ENCODE measurements at places on chromosomes 11 and 22.
A peak's percentile ranks its signal among the peaks of the same experiment; 100 is the strongest.

- no peak for DNase-seq
Measured at GRCh38 chr22:33110562-33111163, 52.5 kb upstream of the SYN3 start.

- no peak for DNase-seq
Measured at GRCh38 chr22:19805821-19806212, 45.2 kb downstream of the TBX1 start.

GRCh38 chr11:77775936-77776335 lies 44.6 kb downstream of the RSF1 start:
- DNase-seq = no peak

GRCh38 chr11:8267280-8267679 lies 3.6 kb upstream of the LMO1 start:
- no peak for DNase-seq

- no peak for DNase-seq
Measured at GRCh38 chr11:45412521-45412920, 126.4 kb upstream of the SYT13 start.

DNA sequence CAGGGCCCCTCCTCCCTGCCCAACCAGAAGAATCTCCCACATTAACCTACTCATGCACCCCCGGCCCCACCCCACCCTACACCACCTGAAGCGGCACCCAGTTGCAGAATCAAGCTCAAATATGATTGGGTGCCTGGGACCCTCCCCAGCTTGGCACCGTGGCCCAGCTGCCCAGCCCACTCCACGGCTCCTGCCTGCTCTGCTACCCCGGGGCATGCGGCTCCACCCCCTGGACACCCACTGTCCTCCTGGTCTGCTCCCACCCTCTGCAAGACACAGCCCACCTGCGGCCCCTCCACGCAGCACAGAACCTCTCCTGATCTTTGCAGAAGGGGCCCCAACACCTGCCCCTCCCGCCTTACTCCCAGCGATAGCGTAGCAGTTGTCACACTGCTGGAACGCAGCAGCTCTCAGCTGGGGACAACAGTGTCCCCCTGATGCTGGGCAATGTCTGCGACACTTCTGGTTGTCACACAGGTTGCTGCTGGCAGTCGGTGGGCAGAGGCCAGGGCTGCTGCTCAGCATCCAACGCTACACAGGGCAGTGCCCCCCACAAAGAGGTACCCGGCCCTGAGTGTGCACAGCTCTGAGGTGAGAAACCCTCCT lies 32.0 kb upstream of the TESMIN start:
- DNase-seq = no peak

DNA sequence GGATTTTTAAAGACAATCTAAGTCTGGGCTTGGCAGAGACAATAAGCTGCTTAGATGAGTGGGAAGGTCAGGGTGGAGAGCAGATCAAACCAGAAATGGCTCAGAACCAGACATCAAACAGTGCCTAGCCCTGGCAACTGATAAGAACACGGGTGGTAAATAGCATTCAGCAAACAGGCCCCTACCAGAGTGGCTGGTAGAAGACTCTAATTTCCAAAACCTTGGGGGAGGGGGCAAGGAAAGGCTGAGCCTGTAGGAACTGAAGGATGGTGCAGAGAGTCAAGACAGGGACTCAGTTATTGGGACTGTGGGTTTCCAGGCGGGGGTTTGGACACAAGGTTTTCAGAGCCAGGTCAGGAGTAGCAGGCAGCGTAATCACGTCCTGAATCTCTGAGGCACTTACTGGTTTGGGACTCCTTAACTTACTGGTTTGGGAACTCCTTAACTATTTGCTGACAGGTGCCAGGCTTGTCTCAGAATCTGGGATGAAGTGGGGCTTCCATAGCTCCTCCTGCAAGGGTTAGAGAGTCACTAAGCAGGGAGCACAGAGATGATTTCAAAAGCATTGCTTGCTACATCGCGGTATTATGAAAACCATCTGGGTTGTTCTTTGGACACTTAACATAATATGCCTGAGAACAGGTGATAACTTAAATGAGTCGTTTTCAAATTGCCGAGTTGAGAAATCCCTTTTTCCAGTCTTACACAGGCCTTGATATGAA lies 5.7 kb upstream of the ABTB2 start:
- DNase-seq = no peak

- no peak for DNase-seq
Measured at GRCh38 chr11:13720940-13721339, 52.5 kb downstream of the FAR1 start.

GRCh38 chr11:122306831-122307391 lies 190.9 kb upstream of the BLID start:
- peak; percentile 26 for DNase-seq

DNA sequence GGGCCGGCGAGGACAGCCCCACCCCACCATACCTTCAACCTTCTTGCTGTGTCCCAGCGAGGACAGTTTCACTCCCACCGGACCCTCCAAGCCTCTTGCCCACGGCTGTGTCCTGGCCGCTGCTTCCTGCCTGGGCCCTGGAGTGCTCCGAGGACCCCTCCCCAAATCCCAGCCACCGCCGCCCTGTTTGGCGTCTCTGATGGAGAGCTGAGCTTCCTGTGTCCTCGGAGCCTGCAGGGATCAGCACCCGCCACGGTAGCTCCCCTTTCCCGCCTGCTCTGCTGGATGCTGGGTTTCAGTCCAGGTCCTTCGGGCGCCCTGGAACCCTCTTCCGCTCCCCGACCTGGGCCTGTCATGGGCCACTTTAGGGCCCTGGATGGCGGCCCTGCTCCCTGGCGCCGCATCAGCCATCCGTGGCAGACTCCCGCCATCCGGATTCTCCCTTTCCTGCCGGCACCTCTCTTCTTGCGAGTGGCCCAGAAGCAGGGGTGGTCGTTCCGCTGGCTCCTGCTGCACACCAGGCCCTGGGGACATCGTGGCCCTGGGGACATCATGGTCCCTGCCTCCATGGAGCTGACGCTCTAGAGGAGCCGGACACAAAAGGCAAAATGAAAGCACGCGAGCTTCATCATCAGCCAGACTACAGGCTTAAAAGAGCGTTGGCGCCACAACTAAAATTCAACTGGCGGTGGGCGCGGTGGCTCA lies 34.3 kb upstream of the GAL start:
- DNase-seq = no peak

GRCh38 chr11:67505605-67506396 lies 638 bp upstream of the PITPNM1 start:
- DNase-seq = peak; percentile 81

DNA sequence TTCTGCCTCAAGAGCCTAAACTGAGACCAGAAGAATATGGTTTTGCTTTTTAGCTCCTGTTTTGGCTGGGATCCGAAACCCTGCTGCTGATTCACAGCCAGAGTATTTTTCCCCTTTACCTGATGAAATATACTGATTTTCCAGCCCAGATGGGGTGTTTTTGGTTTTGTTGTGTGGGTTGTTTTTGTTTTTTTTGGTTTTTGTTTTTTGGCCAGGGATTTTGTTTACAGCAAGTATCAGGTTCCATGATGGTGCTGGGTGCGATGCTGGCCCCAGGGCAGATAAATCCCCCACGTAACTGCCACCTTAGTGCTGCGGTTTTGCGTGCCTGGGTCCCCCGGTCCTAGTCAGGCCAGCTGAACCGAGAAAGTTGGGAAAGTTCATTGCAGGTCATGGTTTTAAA lies 103.7 kb downstream of the ZBTB16 start:
- DNase-seq = no peak

DNA sequence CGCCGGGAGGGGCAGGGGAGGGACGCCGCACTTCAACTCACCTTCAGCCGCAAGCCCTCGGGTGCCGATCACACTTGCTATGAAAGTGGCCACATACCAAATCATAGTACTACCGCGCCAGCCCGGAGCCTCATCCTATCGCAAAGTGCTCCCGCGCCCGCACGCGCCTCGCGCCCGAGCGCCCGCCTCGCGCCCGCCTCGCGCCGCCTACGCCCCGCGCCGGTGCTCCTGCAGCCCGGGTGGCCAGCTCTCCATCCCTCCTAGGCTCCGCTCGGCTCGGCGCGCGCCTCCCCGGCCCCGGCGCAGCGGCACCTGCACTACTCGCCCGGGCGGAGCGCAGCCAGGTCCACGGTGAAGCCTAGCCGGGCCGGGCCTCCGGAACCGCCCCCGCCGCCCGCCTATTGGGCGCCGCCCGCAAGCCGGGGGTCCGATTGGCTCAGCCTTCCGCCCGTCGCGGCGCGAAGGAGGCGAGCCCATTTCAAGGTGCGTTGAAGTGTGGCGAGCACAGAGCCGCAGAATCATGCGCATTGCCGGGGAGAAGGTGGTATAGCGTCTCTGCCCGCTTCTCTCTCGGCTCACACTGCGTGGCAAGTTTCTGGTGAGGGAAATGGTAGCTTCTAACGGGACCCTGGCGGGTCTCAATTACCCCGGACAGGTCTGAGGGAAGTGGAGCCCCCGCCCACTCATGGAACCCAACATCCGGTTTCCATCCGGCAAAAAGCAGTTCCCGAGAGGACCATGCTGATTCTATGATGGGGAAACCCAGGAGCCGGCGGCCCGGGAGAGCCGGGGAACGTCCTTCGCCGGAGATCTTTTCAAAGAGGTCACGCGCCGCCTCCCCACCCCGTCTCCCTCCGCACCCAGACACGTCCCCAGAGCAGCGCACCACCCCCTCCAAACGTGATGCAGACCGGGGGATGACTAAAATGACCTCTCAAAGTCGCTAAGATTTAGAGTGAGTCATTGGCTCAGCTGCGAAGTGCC lies at the start of gene IGSF9B:
Gene IGSF9B, minus strand, starts transcription at position 319 of the 984 bp plus-strand sequence. Its CDS starts 214 bp downstream, at position 105.
- peak; percentile 69 for DNase-seq

GRCh38 chr22:43955883-43956782 lies 891 bp downstream of the SAMM50 start:
- DNase-seq = no peak

DNA sequence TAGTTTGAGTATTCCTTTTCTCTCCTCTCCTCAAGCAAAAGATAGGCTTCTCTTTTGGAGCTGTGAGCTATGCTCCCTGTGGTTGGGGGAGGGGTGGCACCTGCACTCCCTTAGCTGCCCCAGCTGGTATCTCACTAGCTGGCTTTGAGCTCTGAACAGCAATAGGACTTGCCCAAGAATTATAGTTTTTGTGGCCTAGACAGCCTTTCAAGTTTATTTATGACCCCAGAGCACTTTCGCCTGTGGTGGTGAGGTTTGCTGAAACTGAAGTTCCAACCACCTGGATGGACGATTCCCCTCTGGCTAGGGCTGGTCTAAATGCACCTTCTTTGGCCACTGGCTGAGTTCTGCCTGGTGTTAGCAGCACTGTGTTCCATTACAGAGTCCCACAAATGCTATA lies 37.1 kb upstream of the SLC37A2 start:
- DNase-seq = no peak

DNA sequence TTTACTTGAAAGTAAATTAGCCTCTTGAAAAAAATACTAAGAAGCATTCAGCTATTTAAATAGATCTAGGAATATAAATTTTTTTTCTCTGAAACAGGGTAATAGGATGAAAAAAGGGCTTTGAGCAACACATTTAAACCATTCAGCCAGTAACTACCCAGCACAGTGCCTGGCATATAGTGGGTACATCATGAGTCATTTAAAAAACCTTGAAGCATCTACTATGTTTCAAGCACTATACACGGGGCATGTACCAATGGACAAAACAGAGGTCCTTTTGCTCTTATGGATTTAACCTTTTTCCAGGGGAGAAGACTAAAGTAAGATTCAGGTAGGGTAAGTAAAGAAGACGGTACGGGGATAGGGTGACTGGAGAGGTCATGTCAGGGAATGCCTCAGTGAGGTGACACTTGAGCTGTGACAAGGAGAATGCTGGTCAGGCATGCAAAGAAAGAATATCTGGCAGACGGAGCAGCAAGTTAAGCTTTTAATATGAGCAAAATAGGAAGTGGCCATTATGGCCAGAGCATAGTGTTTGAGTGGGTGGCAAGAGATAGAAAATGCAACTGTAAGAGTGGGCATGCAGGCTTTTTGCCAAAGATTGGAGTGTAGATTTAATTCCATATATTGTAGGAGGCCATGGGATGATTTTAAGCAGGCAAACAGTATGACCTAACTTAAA lies 101.1 kb downstream of the HIPK3 start:
- DNase-seq = no peak

- peak; percentile 29 for DNase-seq
Measured at GRCh38 chr22:46165977-46166376, 15.7 kb downstream of the PPARA start.

Measured in lung (tissue), 17 donors.